NCI-H2029 (cell line): ENCODE measurements at places on chromosomes 16 and 17.

GRCh38 chr17:56807723-56808122 lies 26.0 kb downstream of the C17orf67 start:
- no peak for DNase-seq

DNA sequence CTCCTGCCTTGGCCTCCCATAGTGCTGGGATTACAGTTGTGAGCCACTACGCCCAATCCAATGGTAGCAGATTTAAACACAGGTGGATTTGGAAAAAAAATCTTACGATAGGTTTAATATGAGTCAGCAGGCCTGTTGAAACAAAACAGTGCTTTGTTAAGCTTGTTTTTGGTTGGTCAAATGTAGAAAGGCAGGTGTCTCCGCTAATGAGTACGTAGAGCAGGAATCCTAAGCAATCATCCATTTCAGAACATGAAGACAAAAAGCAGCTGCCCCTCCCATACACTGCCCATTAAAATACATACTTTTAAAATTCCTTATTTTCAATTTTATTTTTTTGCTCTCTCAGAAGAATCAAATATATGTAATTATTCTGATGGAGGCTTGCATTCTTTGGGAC lies 1.9 kb upstream of the WWOX start:
- no peak for DNase-seq

GRCh38 chr16:67963662-67964321 lies 4.6 kb downstream of the SLC12A4 start:
- no peak for DNase-seq

DNA sequence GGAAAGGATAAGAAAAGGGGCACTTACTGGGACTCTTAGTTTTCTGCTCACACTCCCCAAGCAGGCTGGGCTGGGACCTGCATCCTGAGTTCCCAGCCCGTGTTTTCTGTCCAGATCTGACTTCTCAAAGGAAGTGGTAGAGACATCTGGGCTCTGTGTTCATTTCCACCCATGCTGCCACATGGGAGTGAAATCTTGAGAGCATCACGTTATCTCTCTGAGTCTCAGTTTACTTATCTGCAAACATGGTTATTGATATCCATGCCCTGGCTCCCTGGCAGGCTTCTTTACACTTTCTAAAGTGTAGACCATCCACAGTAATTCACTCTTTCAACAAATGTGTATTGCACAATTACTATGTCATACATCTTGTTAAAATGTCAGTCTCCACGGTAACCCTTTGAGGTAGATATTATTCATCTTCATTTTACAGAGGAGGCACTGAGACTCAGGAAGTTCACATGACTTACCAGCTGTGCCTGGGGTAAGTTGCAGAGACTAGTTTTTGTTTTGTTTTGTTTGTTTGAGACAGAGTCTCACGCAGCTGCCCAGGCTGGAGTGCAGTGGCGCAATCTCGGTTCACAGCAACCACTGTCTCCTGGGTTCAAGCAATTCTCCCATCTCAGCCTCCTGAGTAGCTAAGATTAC lies 3.4 kb downstream of the ZNF688 start:
- DNase-seq, result no peak

- no peak for DNase-seq
These were observed 635 bp upstream of the SP2 start for GRCh38 chr17:47895347-47895855.

DNA sequence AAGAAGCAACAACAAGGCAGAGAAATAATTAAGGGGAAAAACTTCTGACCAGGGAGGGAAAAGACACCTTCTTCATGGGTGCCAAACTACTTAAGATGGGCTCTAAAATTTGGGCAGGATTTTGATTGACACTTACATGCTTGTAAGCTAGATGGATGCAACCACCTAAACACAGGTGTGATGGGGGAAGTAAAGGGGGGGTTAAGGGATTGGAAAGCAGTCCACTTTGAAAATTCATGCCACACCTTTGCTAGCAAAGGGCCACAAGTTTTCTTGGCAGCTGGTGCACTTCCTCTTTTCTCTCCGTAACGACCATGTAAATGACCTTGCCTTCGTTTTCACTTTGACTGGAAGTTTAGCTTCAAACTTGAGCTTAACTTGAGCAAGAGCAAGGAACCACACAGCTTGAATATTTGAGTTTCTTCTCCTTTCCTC lies 14.3 kb upstream of the PRKAR1A start:
- DNase-seq, result no peak

- peak; percentile 47 for DNase-seq
These were observed 396 bp downstream of the NFE2L1 start for GRCh38 chr17:48048384-48049126.

DNA sequence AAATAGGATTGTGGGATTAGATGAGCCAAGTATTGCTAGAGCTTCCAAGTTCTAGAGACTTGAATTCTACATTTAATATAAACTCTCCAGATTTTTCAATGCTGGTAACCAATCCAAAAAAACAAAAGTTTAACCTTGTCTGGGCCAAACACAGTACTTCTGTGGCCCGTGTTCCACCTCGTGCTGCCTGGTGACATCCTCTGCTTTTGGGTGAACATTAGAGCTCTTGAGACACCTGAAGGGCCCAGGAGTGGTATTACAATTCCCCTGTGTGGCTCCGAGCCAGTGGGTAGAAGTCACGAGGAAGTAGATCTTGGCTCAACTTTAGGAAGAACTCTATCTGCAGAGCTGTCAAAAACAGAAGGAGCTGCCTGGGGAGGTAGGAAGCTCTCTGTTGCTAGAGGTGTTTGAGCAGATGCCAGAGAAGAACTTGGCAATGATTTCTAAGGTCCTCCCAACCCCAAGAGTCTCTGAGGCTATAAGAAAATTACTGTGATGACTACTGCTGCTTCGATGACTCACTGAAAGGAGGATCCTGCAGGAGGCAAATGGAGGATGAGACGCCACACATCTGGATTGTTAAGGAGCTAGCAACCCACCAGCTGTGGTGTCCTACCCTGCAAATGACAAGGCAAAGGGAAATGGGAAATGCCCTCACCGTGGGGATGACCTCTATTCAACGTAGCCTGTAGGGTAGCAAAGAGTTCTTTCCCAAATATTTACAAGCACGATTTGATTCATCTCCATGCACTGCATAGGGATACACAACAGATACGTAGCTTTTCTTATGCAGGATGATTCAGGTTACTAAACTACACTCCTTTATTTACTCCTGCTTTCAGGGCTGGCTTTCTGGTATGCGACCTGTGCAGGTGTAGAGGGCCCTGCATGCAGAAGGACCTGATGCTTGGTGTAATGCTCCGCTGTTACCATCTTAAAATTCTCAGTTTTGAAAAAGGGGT lies 45.8 kb upstream of the GAS7 start:
- no peak for DNase-seq

- no peak for DNase-seq
These were observed 42.4 kb downstream of the SYT17 start for GRCh38 chr16:19210280-19210924.

DNA sequence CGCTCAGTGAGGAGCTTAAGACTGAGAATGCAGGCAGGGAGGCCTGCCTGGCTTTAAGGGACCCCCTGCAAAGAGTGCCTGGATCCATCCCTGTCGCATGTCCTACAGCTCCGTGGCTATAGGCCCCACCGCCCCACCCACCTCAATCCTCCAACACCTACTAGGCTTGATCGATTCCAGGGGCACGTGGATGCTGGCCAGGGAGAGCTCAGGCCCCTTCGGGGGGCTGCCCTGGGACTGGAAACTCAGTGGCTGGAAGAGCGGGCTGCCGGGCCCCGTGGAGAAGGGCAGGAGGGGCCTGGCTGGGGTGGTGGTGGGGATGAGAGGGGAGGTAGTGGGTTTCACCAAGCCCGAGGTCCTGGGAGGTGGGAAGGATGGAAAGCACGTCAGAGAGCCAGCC lies 22.2 kb downstream of the GGA3 start:
- no peak for DNase-seq
